ENCODE measurements at places on chromosomes 4 and X.

DNA sequence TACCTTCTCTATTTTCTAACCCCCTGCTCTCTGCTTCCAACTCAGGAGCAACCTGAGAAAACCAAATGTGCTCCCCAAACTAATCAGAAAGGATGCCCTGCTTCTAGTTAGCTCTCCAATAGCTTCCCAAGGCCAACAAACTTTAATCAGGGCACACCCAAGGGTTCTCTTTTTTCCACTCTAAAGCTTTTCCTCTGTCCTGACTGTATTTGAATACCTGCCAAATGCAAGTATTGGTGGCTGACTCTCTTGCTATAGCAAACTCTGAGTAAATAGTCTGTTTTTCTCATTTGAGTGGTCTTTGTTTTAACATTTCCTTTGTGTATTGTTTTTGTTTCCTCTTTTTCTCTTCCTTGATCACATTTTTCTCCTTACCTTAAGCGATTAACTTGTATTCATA lies 52.5 kb downstream of the GBA3 start:
- no peak for DNase-seq

DNA sequence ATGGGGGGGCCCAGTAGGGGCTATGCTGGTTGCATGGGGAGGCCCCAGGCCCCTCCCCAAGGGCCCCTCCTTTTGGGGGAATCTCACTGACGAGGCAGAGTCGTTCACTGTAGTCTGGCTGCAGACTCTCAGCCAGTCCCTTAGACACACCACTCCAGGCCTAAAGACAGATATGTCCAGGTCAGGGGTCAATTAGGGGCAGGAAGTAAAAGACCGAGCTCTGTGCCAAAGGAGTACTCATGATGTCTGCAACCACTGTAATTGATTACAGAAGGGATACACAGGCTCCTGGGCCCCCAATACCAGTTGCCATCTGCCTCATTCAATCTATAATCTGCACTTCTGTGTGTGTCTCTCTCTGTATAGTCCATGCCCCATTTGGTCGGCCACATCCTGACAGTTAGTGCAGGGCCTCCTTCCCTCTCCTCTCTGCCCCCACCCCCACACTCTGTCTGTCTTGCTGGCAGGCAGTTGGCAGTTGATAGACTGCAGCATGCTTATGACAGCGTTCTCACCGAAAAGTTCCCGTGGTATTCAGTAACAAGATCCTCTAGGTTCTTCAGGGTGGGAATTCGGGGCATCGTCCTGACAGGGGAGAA lies 1.3 kb upstream of the CXorf65 start:
- no peak for DNase-seq

- no peak for DNase-seq
Measured at GRCh38 chr4:111802191-111802590, 343.1 kb upstream of the FAM241A start.

DNA sequence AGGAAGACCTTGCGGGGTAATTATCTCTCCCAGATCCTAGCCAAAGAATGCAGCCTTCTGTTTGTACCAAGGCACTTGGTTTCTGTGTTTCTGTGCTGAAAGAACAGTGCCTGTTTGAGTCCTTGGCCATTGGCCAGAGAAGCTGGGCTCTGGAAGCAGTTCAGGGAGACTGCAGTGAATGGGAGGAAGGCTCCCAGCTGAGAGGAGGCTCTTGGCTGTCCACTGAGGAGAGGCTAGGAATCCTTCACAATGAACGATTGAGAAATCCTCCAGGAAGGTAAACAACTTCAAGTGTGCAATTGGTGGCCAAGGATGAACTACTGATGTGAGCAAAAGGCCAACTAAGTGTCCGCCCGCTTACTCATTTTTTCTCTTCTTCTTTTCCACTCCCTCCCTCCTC lies 61.3 kb downstream of the HS3ST1 start:
- no peak for DNase-seq

GRCh38 chrX:105646592-105647372 lies 175.6 kb upstream of the NRK start:
- no peak for DNase-seq

GRCh38 chrX:11764602-11765067 lies 6.6 kb downstream of the MSL3 start:
- DNase-seq, result no peak

DNA sequence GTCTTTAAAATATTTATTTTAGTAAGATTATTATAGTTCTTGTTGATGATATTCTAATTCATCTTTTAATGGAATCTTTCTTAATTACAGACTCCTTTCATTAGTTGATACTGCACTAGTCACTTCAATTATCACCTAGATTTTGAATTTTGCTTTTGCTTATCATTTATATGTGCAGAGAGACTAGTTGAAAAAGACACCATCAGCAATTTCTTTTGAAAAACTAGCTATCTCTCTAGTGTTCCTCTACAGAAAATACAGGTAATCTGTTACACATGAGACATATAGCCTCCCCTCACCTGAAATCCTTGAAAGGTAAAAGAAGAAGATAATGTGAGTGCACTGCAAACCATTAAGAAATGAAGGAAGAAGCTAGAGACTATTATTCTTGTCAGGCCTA lies 31.3 kb downstream of the GPRIN3 start:
- DNase-seq, result no peak

- DNase-seq, result no peak
Measured at GRCh38 chr4:88857588-88857987, 160.0 kb upstream of the NAP1L5 start.

DNA sequence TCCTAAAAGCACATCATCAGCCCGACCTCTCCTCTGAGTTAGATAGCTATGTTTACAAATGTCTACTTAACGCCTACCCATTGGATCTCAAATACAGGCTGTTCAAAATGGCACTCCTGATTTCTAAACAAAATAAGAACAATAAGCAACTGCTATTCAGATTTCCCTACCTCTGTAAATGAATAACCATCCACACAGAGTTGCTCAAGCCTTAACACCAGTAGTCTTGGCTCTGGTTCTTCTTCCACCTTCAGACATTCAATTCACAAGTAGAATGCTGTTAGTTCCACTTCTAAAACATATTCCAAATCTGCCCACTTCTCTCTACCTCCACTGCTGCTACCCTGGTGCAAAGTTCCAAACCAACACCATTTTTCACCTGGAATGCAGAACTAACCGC lies 27.1 kb upstream of the DCLK2 start:
- DNase-seq, result no peak

GRCh38 chr4:184825141-184825895 lies 450 bp downstream of the ACSL1 start:
- no peak for DNase-seq

DNA sequence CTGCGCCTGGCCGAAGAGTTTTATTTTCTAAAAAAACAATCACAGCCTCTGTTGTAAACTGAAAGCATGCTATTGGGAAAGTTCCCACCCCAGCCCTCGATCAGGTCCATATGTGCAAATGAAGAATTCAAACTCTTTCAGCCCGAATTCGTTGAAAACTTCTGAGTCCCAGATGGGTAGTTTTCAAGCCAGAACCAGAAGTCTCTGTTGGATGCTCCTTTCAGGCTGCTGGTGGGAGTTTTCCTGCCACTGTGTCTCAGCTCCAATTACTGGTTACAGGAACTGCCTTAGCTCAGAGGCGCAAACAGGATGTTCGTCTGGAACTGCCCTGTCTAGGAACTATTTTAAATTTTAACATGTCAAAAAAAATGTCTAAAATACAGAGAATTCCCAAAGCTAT lies 9.3 kb upstream of the ALG13 start:
- DNase-seq, result no peak

GRCh38 chr4:78720204-78720603 lies 55.9 kb upstream of the BMP2K start:
- DNase-seq, result no peak

DNA sequence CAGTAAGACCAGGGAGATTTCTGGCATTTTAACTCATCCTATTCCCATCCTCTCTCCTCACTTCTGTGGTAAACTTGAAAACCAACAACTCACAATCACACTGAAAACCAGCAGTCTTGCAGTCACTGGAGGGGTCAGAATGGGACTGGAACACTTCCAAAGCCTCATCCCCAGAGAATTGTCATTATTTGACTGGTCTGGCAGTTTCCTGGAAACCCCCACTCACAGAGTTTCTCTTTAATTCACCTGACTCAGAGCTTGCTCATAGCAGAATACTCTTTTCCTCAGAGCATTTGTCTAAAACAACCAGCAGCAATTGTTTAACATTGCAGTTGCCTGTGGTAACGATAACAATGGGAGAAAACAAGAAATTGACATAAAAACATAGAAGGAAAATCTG lies 7.3 kb upstream of the RAB9B start:
- DNase-seq, result no peak

DNA sequence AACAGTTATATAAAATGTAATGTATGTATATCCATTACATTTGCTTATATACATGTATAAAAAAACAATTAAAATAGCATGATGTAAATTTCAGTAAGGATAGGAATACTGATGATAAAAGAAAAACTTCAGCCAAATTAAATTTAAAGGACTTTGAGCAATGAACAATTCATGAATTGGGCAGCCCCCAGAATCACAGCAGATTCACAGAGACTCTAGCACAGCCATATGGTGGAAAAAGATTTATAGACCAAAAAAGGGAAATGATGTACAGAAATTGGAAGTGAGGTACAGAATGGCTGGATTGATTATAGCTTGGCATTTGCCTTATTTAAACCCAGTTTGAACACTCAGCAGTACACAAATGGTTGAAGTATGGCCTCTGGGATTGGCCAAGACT lies 34.7 kb upstream of the RAB40AL start:
- no peak for DNase-seq

GRCh38 chr4:167282171-167282864 lies 48.0 kb upstream of the SPOCK3 start:
- no peak for DNase-seq

- DNase-seq, result no peak
Measured at GRCh38 chrX:135170877-135171519, at the start of gene CT55. Gene CT55, minus strand, starts transcription at chrX:135171398. Its CDS starts 227 bp downstream, at chrX:135171171.

DNA sequence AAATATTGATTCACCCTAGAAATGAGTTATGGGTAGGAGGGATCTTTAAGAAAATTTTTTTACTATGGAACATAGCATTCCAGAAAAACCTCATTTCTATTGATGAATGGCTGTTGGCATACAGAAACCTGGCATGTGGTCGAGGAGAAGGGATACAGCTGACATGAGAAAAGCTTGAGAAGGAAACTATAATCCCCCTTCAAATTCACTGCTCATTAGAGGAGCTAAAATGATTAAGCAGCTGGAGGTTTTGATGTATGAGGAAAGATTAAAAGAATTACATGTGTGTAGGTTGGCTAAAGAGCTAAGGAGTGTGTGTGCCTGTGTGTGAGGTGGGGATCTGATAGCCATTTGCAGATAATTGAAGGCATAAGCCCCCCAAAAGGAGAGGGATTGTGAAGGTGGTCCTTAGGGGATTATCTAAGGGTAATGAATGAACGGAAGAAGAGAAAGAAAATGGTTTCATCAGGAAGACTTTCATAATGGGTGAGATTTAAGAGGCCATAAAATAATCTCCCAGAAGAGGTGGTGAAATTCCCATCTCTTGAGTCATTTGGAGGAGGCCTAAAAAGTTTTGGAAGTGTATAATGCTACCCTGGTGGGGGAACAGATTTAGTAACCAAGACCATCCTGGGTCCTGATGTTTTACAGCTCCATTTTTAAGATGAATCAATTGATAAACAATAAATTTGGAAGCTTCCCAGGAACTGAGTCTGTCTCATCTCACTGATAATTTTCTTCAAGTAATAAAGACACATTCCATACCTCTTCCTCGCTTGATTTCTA lies 272.0 kb upstream of the HAND2 start:
- DNase-seq, result no peak

- no peak for DNase-seq
Measured at GRCh38 chr4:6889101-6889735, 20.4 kb upstream of the TBC1D14 start.

- DNase-seq, result no peak
Measured at GRCh38 chr4:147950841-147951240, 219.0 kb downstream of the ARHGAP10 start.

Data from NCI-H2081 treated with DMSO at 0.1 percent for 48 hours (cell line).